GM18507 (cell line): ENCODE measurements at places on chromosomes 1 and 21.

DNA sequence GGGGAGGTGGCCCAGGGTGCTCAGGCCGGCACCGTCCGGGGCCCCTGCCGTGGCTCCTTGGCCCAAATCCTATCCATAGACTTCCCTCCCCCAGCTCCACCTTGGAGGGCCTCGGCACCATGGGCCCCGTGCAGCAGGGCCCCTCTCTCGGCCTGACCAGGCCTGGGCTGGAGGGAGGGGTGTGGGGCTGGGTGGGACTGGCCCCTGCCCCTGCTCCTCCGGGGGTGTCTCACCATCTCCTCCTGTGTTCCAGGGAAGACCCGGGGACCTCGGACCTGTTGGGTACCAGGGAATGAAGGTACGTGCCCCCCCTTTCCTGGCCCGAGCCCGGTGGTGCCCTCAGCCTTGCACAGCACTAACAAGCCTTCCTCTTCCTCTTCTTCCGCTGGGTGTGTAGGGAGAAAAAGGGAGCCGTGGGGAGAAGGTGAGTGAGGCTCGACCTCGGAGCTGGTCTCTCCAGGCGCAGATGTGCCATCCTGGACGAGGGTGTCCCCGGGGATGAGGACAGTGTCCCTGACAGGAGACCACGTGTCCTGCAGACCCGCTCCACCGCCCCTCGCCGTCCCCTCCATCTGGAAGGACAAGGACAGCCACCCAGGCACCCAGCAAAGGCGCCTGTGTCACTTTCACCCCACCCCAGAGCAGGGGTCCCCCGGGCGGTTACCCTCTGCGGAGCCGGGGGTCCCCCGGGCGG lies 7.9 kb downstream of the COL6A1 start:
- DNase-seq: no peak

DNA sequence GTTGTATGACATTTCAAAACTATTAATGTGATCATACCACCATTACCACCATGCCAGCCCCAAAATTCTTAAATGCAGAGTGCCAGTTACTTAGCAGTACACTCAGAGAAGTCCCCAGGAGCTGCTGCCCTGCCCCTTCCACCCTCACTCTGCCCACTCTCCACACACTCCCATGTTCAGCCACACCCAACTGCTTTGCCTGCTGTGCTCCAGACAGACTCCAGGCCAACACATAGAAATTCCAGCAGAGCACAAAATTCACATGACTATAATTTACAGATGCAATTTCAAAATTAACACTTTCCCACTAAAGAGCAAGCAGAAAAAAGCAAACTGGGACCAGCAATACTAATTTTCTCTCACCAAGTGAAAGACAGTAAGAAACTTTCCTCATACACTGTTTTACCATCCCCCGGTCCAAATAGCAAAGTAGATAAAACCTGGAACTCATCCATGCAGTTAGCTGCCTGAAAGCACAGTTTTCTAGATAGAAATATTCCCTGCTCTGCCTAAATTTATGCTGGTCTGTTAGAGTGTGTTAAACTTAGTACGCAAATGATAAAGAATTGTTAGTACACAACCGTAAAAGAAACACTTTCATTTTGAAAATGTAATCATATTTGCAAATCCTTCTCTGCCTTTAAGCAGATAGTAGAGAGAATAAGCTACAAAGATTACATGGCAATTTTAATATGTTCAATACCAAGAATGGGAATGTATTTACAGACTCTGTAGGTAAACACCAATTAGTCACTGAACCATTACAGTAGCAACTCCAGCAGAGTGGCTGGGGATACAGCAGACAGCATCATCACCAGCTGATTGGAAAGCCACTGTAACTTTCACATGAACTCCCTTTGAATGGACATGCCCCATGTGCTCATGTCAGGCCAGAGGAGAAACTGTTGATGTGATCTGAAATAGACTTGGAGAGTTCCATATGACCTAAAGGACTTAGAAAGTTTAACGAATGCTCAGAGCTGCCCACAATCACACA lies 176.5 kb downstream of the VAV3 start:
- DNase-seq: no peak

DNA sequence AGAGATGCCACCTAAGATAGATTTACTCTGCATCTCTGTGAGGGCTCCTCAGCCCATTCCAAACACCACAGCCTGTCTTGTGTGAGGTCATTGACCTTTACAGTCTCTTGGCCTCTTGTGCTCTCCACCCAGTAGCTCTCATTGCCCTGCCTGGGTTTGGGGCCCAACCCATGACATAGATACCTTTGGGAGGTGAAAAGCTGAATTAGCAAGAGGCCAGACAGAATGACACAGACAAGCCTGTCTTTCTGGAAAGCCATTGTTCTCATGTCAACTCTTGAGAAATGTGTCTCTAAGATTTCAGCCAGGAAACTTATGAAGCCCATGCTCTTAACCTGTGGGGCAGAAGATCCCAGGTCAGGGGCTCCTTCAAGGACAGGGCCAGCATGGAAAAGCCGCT lies 18.4 kb upstream of the F3 start:
- DNase-seq: no peak

DNA sequence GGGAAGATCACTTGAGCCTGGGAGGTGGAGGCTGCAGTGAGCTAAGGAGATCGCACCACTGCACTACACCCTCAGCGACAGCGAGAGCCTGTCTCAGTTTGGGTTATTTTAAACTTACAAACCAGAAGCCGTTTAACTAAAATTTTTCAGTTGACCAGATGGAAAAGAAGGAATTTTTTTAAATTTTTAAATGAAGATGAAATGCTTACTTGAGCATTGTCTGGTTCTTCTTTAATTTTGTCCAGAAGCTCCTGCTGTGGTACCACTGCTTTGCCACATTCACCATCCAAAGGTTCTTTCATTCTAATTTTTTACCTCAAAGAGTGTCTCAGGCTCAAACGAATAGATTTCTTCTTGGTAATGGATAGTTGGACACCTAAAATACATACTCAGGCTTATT lies 1.4 kb downstream of the ZMYM6 start:
- DNase-seq: no peak

- no peak for DNase-seq
Observed at GRCh38 chr1:184747089-184747955, 7.3 kb downstream of the EDEM3 start.

GRCh38 chr1:237411621-237412020 lies 369.6 kb downstream of the RYR2 start:
- no peak for DNase-seq

GRCh38 chr1:151010346-151010726 lies 2.1 kb downstream of the PRUNE1 start:
- no peak for DNase-seq

GRCh38 chr1:41907446-41907845 lies 11.3 kb downstream of the HIVEP3 start:
- DNase-seq: no peak

DNA sequence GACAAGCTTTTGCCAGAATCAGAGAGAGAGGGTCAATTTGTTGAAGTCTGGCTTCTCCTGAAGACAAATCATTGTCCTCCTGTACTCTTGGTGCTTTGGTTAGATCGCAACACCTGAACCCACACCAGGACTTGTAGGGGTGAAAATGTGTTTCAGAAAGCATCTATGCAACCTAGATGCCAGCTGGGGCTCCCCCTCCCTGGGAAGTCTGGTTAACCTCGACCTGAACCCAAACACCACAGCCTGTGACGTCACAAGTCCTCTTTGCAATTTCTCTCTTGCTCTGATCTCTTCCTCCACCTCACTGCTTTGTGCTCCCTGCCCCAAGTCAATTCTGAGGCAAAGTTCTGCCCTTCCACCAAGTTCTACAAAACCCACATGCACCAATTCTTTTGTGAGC lies 42.8 kb upstream of the USP24 start:
- DNase-seq: no peak

DNA sequence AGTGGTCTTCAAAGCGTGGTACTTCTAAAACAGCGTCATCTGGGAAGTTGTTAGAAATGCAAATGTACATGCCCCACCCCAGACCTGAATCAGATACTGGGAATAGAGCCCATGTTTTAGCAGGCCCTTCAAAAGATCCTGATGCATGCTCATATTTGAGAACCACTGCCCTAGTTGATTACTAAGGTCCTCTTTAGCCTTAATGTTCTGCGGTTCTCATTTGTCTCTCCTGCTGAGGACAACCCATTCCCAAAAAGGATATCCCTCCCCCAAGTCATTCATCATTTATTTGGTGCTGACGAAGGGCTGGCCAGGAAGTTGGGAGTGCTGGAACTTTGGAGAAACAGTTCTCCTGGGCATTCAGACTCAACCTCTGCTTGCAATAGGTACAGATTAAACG lies 92.4 kb upstream of the RALGPS2 start:
- DNase-seq: no peak

DNA sequence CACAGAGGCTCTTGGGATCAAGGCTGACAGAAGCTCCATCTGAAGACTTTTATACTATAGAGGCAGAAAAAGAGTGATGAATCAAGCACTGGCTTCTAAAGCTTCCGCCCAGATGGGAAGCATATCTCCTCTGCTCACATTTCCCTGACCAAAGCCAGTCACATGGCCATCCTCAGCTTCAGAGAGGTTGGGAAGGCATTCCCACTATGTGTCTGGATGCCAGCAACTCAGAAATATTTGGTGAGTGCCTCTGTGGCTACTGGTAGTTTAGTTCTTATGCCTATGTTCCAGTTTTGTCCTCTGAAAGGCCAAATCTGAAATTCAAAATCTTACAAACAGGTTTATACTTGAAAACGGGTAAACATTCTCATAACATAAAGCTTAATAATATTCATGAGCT lies 9.9 kb upstream of the DISC1 start:
- no peak for DNase-seq

DNA sequence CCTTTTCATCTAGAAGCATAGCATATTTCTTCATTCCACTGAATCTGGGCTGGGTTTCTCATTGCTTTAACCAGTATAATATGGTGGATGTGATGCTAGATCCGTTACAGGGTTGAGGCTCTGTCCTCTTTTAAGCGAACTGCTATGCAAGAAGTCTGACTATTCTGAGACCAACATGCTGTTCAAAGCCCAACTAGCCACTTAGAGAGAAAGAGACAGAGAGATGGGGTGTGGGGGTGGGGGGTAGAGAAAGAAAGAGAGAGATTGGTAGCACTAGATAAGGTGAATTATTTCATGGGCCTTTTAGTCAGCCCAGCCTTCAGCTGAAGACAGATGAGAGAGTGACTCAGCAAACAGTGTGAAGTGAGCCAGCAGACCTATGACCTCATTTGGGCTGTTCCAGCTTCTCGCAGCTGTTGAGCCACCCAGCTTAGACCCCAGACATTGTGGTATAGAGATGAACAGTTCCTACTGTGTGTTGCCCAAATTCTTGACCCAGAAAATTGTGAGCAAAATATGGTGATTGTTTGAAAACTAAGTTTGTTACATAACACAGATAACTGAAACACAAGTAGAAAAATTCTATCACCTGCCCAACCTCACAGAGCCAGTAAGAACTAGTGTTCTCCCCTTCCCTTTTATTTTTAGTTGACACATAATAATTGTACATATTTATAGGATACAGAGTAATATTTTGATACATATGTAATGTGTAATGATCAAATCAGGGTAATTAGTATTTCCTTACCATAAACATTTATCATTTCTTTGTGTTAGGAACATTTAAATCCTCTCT lies 40.7 kb upstream of the PRKACB start:
- DNase-seq: no peak

GRCh38 chr21:39121600-39122355 lies 61.5 kb downstream of the PSMG1 start:
- no peak for DNase-seq

- peak; percentile 9 for DNase-seq
Observed at GRCh38 chr1:6996371-6996770, 211.1 kb downstream of the CAMTA1 start.

DNA sequence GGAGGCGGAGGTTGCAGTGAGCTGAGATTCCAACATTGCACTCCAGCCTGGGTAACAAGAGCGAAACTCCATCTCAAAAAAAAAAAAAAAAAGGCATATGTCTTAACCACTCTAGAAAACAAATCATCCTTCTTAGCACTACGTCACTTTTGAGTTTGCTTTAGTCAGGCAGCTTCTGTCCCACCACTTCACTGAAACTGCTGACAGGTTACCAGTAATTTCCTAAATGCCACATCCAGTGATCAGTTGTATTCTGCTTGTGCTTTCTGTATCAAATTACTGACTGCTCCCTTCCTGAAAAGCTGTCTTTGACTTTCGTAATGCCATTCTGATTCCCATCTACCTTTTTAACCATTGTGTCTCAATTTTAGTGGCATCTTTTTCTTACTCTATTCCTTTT lies 21.7 kb downstream of the RCOR3 start:
- no peak for DNase-seq
